DMS79 (cell line): ENCODE measurements at places on chromosomes 6 and 20.

DNA sequence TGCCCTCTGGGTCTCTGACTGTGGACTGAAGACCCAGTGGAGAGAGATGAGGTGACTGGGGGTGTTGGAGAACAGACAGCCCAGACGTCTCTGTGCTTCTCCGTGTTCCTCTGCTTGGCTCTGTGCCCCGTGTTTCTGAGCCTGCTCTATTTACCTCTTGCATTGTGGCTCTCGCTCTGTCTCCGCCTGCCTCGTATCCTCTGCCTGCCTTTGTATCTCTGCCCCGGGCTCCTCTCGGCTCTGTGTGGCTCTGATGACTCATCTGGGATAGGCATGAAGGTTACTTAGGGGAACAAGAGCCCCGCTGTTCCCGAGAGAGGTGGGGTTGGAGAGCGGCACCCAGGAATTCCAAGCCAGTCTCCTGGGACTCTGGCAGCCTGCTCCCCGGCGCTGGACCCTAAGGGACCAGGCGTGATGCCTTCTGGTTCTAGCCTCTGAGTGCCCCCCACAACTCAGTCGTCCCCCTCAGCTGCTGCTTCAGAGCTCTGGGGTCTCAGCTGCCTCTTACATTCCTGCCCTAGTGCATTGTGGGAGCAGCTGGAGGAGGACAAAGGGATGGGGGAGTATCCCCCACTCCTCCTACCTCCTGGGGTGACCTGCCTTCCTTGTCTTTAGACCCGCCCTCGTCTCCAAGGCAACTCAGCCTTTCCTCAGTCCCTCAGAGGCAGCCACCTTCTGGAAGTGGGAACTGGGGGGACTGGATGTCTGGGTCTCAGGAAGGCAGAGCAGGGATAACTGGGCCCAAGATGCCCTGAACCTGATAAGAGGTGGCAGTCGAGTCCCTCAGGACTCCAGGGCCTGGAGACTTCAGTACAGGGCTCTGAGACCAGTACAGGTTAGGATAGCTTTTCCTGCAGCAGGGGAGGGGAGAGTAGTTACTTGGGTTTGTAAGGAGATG is 1.9 kb downstream of the DDR1 start:
- DNase-seq = peak; percentile 86

DNA sequence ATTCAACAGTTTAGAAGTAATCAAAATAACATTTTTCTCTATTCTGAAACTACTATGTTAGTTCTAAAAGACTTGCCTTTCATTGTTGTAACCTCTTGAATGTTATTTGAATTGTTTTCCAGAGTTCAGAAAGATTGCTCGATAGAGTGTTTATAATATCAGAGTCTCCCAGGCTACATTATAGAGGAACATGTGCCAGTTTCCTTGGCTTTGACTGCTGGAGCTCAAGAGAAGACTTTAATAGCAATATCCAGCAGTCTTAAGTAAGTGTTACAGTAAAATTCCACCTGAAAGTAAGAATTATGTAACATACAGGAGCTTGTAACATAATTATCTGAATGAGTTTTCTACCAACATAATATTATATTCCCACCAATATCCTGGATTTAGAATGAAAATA is 991.8 kb upstream of the ADGRB3 start:
- DNase-seq = no peak

- no peak for DNase-seq
Observed at GRCh38 chr20:50632236-50632635, 59.1 kb downstream of the RIPOR3 start.

GRCh38 chr20:37020636-37021035 is 69.1 kb upstream of the SAMHD1 start:
- DNase-seq = no peak

- no peak for DNase-seq
Observed at GRCh38 chr20:45014671-45015415, 48.5 kb downstream of the STK4 start.

- peak; percentile 37 for DNase-seq
Observed at GRCh38 chr6:90429713-90430112, 133.1 kb upstream of the BACH2 start.

GRCh38 chr6:136526196-136526930 is 23.9 kb downstream of the MAP7 start:
- DNase-seq = peak; percentile 39

GRCh38 chr6:168550326-168550725 is 109.3 kb downstream of the SMOC2 start:
- DNase-seq = no peak

- DNase-seq = no peak
Observed at GRCh38 chr20:9611921-9612320, 97.5 kb downstream of the LAMP5 start.

GRCh38 chr20:45355209-45356084 is 7.2 kb upstream of the SDC4 start:
- DNase-seq = no peak

GRCh38 chr20:13953227-13953626 is 37.2 kb downstream of the SEL1L2 start:
- DNase-seq = no peak

DNA sequence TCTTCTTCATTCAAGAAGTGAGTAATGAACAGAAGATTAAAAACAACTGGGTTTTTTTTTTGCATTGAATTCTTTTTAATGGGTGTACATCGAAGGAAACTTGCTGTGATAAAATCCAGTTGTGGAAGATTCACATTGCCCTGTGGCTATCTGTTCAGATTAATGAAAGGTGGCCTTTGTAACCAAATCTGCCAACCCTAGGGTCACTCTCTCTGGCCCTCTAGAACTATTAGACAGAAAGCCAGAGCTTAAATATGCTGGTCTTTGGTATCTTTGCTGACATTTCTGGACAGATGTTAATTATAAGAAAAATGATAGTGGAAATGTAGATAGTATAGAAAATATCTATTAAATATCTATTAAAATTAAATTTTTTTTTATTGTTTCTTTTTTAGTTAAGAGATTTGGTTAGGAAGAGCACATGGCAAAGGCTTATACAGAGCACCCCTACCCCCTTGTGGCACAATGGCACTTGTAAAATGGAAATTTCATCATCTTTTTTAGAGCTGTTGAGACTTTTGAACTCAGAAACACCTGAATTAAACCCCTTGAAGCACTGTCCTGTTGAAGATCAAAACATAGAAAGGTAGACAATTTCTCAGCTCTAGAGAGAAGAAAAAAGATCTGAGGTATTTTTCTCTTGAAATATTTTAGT is 572.5 kb downstream of the PKHD1 start:
- no peak for DNase-seq

GRCh38 chr6:166156942-166157341 is 10.7 kb downstream of the TBXT start:
- DNase-seq = no peak

DNA sequence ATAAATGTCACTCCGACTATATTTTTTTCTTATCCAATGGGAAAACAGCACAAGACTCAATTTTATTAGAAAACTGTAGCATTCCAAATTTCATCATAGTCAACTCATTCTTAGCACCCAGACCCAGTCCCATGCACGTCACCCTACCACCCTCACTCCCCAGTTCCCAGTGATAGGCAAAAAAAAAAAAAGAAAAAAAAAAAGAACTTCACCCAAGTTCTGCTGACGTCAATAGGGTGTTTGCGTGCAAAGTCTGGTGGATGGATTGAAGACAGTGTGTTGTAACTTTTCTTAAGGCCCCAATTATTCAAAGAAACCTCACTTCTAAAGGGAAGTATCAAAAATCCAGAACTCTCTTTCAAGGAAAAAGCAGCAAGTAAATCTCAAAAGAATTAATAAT is 213.9 kb upstream of the PRDM1 start:
- no peak for DNase-seq
